ENCODE measurements at places on chromosomes 6 and 20.

DNA sequence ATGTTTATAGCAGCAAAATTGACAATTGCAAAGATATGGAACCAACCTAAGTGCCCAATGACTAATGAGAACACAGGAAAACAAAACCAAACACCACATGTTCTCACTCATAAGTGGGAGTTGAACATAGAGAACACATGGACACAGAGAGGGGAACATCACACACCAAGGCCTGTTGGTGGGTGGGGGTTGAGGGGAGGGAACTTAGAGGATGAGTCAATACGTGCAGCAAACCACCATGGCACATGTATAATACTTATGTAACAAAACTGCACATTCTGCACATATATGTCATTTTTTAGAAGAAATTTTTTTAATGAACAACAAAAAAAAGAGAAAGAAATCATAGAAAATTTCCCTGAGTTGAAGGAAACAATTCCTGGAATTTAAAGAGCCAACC is 3.9 kb downstream of the EPM2A start:
- no peak for DNase-seq

GRCh38 chr20:32544260-32544722 is 40.8 kb downstream of the NOL4L start:
- DNase-seq: no peak

DNA sequence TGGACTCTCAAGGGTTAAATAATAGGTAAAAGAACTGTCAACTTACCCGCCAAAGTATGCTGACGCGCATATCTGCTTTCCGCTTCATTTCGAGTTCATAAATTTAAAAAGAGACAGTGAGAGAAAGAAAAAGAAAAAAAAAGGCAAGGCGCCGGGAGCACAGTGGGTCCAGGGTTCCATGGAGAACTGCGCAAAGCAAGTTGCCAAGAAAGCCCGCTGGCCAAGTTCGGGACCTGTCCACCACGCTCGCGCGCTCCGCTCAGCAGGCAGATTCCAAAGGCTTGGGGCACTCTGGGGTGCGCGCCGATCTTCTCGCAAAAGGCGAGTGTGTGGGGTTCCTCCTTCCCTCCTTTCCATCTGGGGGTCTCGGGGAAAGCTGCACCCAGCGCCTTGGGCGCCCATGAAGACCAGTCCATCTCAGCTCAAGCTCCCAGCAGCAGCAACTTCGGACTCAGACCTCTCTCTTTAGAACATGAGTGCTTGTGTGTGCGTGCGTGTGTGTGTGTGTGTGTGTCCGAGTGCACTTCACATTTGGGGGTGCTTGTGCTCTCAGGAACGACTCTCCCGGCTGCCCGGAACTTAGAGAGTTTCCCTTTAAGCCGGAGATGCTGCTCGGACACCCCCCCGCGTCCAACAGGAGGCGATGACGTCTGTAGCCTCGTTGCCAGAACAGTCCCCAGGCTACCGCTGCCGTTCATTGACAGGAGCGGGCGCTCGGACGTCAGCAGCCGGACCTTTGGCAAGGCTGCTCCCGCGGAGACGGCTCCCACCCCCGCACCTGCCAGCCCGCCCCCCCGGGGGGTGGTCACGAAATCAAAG is 180.0 kb downstream of the TBXT start:
- DNase-seq: no peak

DNA sequence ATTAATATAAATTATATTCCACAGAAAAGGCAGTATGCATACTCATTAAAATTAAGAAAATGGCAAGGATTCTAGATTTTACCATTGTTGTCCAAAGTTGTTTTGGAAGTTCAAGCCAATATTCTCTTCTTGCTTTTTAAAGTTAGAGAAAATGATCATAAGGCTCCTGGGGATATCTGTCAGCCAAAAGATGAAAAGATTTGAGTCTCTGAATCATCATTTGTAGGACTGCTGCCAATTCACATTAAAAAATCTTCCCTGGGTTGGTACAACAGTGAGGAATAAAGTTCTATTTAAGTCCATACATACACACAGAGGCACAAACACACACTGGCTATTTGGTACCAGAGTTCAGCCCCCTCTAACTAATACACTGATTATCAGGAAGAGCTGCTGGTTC is 620.1 kb downstream of the COL12A1 start:
- DNase-seq: no peak

GRCh38 chr6:16057446-16057845 is 71.4 kb upstream of the MYLIP start:
- no peak for DNase-seq

DNA sequence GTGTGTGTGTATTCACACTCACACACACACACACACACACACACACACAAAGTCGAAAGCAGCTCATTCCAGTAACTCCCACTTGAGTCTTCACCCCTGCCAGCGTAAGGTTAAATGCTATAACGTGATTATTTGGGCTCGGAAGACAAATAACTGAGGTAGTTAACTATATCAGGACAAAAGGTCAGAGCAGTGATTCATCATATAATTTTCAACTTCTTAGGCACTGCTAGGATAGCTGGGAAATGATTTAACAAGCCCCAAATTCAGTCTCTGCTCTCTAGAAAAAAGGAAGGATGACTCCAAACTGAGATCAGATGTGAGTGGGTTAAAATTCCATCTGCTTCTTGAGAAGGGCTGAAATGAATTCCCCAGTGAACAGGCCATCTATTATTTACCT is 30.7 kb downstream of the HDGFL1 start:
- no peak for DNase-seq

DNA sequence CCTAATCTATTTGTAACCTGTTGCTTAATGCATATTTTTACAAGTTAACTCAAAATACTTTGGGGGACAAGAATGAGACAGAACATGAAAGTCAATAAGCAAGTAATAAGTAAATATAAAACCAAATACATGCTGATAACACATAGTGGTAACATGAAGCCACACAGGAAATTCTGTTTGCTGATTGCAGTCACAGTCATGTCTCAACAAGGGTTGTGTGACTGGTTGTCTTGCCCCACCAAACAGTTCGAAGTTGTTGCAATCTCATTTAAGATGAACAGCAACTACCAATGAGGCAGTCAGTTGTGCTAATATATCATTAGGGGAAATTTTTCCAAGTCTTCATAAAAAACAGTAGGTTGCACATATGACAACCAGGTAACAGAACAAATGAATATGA is 14.5 kb downstream of the CD24 start:
- no peak for DNase-seq

DNA sequence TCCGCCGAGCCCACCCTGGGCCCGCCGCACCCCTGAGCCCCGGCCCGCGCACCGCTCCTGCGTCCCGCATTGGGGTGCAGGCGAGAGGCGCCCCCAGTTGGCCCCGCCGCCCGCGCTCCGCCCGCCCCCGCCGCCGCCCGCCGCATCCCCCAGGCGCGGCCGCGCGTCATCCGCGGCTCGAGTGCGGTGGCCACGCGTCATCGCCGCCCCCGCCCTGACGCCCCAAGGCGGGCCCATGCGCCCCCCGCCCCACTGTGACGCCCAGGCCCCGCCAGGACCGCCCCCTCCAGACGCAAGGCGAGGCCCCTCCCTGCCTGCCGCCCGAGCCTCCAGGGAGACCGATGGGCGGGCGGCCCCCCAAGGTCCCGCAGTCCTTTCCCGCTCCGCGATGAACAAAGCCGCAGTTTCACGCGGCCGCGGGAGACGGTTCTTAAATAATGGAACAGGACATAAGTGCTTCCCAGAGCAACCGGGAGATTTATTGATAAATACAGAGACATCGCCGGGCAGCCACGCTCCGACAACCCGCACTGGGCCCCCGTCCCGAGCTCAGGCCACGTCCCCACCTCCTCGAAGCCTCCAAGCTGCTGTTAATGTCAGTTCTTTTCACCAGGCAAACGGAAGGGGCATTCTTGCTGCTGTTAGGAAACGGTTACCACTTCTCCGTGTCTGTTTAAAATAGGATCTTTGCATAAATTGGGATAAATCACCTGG is at the start of gene ANKRD60:
TSS of gene ANKRD60 (minus strand) at position 170 of the 714 bp plus-strand sequence. CDS start at position 170, 0 bp downstream.
- DNase-seq: peak; percentile 44

DNA sequence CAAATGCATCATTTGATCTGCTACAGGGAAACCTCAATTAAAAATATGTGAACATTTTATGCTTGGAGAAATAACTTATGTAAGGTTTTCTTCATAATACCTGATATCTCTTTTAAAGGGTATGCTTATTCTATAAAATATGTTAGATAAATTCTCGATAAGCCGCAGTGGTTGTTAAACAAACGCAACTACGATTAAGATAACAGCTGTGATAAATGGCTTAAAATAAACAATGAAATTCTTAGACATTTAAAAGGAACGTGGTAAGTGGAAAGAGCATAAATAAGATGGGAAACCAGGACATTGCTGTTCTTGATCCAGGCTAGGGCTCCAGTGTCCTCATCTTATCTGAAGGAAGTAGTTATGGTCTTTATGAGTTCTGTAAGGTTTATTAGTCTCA is 415.9 kb downstream of the CD83 start:
- no peak for DNase-seq

DNA sequence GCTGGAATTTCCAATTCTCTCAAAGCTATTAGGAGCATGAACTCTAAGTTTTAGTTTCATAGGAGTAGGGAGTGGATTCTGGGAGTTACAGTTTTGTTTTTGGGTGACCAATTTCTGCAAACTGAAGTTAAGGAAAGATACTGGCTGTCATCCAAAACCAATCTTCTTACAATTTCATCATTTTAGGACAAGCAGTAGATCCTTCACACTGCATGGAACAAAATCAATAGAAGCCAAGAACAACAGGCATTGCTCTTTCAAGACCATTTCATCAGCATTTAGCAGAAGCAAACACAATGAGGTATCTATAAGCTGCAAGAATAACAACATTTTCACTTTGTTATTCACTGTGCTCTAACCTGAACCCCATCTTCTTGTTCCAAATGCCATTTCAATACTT is 173.0 kb downstream of the GMDS start:
- DNase-seq: no peak

- DNase-seq: no peak
Observed at GRCh38 chr20:24993337-24994185, 1.0 kb upstream of the APMAP start.

GRCh38 chr6:54053881-54054391 is 57.3 kb upstream of the MLIP start:
- no peak for DNase-seq

DNA sequence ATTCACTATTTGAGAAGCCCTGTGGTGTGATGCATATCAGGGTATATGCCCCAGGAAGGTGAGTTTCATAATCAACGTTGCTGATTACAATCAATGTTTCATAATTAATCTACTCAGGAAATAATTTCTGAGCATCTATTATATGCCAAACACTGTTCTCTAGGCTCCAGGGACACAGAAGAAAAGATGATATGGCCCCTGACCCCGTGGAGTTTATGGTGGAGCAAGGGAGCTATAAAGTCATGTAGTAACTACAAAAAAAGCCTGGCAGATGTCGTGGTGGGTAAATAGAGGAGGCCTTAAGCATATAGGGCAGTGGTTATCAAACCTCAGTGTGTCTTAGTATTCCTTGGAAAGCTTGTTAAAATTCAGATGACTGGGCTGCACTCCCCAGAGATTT is 40.1 kb upstream of the BCAS1 start:
- DNase-seq: no peak

DNA sequence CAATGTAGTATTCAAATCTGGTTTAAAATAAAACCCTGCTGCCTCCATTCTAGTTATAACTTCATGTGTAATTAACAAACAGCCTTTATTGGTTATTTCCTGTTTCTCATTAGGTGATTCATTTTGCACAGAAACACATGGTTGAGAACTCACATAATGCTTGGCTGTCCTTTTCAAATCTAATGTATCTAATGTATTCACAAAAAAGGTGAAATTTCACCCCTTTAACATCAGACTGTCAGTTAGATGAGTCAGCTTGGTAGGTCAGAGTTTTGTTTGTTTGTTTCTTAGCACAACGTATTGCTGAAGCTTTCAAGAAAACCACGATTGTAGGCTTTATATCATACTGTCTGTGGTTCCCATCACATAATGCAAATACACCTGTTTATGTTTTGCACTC is 78.7 kb upstream of the TMEM30A start:
- no peak for DNase-seq

DNA sequence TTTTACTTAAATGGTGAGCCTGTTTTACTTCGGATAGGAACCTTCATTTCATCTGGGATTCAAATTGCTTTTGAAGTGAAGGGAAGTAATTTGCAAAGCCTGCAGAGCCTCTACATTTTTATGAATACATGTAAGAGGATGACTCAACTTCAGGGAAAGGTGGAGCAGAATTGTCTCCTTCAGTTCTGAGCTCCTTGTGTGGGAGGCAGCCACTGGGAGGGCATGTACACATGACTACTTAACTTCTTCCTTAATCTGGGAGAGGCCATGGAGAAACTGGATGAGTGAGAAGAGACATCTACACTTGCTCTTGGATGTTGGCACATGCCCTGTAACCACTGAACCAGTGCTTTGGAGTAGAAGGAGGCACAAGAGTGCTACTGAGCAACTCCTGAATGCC is 145.1 kb upstream of the NRSN1 start:
- DNase-seq: no peak

GRCh38 chr20:61055180-61056010 is 196.7 kb upstream of the CDH4 start:
- DNase-seq: no peak
